ENCODE measurements at places on chromosomes 6 and 20.

GRCh38 chr6:14478381-14479225 is 361.0 kb downstream of the CD83 start:
- DNase-seq, result no peak

DNA sequence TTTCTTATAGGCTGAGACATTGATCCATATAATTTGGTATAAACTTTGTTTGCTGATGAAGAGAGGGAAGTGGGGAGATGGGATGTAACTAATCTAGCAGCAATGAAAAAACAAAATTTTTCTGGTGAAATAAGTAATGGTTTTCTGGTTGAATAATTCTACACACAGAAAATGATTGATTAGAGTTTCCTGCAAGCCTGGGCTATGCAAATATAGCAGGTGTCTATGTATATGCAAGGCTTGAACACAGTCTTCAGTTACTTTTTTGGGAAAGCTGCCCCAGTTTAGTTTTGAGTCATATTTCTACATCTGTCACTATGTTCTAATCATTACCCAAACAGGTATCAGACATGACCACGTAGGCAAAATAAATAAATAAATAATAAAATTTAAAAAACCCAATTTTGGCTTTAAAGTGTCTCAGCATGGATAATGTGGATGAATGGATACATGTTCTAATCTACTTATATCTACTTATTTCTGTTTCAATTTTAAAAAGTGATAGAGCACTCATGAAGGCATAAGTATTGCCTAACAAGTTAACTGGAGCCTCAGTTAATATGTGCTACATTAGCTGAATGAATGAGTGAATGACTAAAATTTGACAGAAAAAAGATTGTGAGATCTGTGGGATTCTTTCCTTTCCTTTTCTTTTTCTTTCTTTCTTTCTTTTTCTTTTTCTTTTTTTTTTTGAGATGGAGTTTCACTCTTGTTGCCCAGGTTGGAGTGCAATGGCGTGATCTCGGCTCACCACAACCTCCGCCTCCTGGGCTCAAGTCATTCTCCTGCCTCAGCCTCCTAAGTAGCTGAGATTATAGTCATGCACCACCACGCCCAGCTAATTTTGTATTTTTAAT is 37.2 kb upstream of the TFB1M start:
- no peak for DNase-seq

DNA sequence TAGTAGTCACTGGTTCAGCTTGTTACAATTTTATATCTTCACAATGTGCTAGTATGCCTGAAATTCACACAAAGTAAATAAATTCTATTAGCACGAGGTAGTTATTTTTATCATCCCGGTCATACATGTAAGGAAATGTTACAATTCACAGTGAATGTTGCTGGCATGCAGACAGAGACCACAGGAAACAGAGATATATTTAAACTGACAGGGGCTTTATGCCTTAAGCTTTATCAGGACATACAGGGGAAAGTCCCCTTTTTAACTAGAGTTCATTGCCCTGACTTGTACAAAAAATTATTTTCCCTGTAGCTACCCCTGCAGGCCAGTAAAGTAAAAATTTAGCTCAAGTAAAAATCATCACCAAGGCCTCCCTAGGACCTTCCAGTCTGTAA is 712.0 kb upstream of the NRSN1 start:
- DNase-seq, result no peak

DNA sequence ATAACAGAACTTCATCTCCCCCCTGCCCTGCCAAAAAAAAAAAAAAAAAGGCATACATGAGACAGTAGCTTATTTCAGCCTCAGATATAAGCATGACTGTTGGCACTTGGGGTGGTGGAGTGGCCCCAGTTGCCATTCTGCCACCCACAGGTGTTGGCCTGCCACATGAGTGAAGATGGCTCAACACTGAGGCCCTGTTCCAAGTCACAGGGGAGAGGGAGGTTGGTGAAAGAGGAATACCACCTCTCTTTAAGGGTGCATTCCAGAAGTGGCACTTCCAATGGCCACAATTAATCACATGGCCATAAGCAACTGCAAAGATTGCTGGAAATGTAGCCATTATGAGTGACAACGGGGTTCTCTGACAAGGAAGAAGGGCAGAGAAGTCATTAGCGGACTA is 61.9 kb upstream of the JARID2 start:
- peak; percentile 5 for DNase-seq

GRCh38 chr6:129317931-129318820 is 391.8 kb downstream of the ARHGAP18 start:
- DNase-seq, result no peak

DNA sequence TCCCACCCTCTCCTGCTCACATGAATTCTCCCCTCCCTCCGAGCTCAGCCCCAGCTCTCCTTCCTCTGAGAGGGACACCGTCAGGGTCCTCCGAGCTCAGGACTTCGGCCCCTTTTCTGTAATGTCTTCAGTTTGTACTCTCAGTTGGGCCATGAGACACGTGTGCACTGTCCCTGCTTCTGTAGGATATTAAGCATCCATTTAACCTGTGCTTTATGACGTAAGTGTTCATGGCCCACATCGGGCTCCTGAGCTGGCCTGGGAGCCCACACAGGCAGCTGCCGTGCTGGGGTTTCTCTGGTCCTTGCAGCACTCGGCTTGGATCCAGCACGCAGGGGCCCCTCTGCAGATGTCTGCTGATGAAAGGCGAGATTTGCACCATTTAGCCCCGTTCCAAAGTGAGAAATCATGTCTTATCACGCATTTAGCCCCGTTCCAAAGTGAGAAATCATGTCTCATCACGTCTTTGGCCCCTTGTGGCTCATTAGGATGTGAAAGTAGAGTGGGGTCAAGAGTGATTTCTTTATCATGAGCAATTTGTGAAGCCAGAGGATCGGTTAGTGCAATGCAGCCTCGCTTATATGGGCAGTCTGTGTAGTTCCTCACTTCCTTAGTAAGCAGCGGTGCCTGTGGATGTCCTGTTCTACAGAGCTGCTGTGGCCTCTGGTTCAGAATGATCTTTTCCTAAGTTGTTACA is 25.3 kb downstream of the DUSP22 start:
- DNase-seq, result no peak

GRCh38 chr6:123784330-123784729 is 19.3 kb upstream of the NKAIN2 start:
- no peak for DNase-seq

- DNase-seq, result no peak
These were observed 137.9 kb downstream of the DLL1 start for GRCh38 chr6:170152989-170153388.

- no peak for DNase-seq
These were observed 272.0 kb downstream of the ARID1B start for GRCh38 chr6:157049133-157049532.

- no peak for DNase-seq
These were observed 47.3 kb downstream of the PFDN4 start for GRCh38 chr20:54255157-54255556.

DNA sequence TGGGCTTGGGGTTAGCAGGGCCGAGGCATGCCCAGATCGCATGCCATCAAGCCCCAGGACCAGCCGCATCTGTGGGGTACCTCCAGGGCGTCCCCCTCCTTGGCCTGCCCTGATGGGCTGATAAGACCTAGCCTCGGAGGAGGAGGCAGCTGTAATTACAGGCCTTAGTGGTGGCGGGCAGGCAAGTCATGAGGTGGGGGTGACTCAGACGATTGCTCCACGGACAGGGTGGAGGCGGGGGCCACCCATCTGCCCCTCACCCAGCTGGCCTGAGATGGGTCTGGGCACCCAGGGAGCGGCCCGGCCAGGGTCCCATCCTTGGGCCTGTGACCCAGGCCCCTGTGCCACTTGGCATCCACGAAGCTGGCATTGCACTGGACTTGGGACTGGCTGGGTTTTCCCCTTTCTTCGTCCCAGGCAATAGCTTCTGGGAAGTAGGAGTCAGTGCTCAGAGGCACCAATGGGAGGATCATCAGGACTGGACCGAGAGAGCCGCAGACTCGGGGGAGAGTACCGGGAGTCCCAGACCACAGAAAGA is 57.5 kb downstream of the CEBPB start:
- no peak for DNase-seq

DNA sequence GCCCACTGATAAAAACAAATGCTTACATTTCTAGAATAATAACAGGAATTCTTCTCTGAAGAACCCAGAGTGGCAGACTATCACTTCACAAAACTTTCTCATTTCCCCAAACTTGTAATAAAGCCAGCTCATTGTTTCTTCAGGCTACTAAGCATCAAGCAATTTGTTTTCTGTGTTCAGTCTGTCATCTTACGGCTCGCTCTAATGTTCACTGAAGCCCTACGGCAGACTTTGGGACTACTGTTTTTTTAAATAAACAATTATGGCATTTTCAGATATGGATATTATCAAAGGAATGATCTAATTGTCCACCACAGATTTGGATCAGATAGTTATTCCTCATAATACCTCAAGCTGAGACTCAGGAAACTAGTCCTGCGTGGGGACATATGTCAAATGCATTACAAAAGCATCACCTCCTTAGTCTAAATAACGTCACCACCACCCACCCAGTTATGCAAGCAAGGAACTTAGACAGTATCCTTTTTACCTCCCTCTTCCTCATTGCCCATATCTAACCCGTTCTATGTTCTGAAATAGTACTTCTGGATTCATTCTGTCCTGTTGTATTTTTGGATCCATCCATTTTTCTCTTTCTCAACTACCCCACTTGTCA is 415.1 kb downstream of the PLCB1 start:
- DNase-seq, result no peak

DNA sequence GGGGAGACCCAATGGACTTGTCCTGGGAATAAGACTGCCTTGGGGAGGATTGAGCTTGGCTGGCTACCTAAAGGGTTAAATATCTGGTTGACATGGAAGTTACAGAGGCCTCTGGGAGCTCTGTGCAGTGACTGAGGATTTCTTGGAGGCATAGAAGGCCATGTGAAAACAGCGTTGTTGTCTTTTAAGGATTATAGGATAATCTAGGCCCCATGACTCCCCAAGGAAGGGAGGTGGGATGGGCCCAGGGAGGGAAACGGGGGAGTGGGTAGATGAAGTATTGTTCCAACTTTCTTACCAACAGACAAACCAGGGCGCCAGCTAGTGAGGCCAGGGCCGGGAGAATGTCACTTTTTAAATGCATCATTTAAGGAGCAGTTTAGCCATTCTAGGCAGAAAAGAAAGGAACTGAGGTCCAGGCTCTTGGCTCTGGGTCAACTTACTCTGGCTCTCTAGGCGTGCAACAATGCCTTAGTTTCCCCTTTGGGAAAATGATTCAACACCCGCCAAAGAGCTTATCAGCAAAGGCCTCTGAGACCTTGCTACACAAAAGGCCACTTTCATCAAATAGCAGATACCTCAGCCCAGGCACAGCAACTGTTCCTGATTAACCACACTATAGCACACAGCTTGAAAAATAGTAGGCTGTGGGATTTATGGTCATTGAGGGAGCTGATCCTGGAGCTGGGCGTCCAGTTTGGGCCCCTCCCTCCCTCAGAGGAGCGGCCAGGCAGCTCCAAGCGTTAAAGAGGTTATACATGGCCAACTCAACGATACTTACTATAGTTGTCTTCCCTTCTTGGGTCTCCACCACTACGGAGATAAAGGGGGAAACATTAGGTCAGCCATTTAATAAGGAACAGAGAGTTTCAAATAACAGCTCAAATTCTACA is 7.0 kb downstream of the MRPS18A start:
- DNase-seq, result no peak

- DNase-seq, result no peak
These were observed 68.4 kb upstream of the NOX3 start for GRCh38 chr6:155523821-155524651.

DNA sequence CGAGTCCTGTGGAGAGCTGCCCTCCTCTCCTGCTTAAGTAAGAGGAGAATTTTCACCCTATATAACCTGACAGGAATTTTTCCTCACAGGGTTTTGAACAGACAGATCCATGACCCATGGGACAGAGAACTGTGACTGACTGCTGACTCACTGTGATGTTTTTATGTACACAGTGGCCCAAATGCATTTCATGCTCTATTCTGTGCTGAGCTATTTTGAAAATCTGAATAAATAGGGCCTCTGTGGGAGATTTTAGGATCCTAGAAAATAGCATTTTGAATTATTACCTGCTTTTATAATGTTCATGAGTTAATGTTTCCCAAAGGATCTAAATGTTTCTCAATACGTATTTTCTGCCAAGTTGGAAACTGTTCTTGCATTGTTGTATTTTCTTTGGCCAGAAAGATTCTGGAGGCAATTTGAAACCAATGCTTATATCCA is 577.4 kb downstream of the HTR1B start:
- DNase-seq, result no peak

DNA sequence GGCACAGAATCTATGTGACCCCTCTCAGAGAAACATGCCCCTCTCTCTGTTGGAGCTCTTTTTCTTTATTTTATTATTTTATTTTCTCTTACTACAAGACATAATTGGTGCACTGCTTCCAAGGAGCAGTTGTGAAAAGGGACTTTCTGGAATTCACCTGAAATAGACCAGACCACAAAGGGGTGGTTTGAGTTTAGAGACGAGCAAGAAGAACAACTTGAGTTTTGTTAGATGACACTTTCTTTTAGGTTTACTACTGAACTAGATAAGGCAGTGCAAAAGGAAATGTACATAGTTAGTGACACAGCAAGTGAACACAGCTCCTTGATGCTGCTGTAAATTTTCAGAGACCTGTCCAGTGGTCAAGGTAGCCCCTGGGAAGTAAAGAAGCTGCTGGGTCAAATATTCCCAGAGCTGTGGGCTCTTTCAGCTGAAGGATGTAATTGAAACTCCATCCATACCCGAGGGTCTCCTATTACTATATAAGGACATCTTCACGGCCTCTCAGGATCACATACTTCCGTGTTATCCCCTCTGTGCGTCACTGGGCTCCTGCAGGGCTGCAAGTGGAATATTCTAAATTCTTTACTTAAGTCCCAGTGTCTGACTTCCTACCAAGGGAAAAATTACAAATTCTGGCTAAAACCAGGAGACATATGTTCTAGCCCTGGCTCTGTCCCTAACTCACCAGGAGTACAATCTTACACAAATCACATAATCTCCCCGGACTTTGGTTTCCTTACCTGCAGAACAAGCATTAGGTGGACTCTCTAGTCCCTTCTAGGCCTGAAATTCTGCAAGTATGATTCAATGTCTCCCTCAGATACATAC is 69.1 kb upstream of the ADTRP start:
- DNase-seq, result no peak

All from activated CD8-positive, alpha-beta memory T cell treated with anti-CD3 and anti-CD28 coated beads for 48 hours (primary cell).